Spinal cord (tissue), 10 donors: ENCODE measurements at places on chromosomes 3 and 15. TPM values are rescaled to one million over a fixed set of nuclear protein-coding genes. Genes with fewer than 3 reads are reported as not detected.
A peak's percentile ranks its signal among the peaks of the same experiment; 100 is the strongest.

- peaks cover 2% of the 10 kb centered on the region for H3K27me3 ChIP-seq
- no peaks in the 10 kb centered on the region for H3K36me3 ChIP-seq
- no peak for DNase-seq
- H3K4me1 ChIP-seq, result peaks cover 8% of the 10 kb centered on the region
- no peak overlapping the region for H3K4me3 ChIP-seq
Measured at GRCh38 chr3:193997228-193998122, 138.5 kb upstream of the HES1 start.

DNA sequence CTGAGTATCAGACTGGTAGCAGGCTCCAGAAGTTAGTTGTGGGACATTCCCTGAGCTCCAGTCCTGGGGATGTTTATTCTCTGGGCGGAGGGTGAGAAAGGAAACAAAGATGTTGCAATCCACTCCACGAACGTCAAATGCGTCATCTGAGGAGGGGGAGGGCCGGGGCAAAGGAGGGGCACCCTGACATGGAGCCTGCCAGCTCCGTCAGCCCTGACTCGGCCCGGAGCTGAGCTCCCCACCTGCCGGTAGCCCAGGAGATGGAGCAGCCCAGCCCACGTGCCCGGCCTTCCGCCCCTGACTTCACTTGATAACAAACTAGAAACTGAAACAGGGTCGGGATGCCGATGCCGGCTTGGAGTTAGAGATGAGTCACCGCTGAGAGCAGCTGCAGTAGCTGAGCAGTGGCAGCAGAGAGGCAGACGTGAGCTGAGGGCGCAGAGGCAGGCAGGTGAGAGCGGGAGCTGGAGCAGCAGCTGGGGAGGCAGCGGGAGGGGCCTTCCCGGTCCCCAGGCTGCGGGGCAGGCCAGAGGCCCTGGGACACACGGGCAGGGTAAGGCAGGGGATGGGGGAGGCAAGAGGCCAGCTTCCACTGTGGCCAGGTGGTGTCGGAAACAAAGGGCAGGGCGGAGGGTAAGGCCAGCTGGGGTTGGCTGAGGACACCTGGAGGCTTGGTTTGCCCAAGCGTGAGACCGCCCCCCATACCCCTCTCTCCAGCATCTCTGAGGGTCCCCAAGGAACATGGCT, at the start of gene ISG20:
TSS of gene ISG20 (plus strand) at position 391 of the 747 bp plus-strand sequence. CDS start at position 742, 351 bp downstream.
- H3K27me3 ChIP-seq, result no peaks in the 10 kb centered on the region
- peak within 1 kb of the TSS; percentile 78 for H3K27ac ChIP-seq
- H3K36me3 ChIP-seq, result peaks cover 4% of the 10 kb centered on the region
- DNase-seq, result no peak
- H3K4me3 ChIP-seq, result peak within 1 kb of the TSS; percentile 33

DMXL2 gene
- 70.4 TPM for total RNA-seq

- H3K27ac ChIP-seq, result no peak overlapping the region
- no peaks in the 10 kb centered on the region for H3K4me1 ChIP-seq
- no peaks in the 10 kb centered on the region for H3K27me3 ChIP-seq
- no peak for DNase-seq
Measured at GRCh38 chr3:4856986-4857385, 122.3 kb upstream of the BHLHE40 start.

DNASE1L3 gene
- 7.5 TPM for total RNA-seq

IREB2 gene
- total RNA-seq, result 36.1 TPM

STRIT1 gene
- total RNA-seq, result 0.59 TPM

DNA sequence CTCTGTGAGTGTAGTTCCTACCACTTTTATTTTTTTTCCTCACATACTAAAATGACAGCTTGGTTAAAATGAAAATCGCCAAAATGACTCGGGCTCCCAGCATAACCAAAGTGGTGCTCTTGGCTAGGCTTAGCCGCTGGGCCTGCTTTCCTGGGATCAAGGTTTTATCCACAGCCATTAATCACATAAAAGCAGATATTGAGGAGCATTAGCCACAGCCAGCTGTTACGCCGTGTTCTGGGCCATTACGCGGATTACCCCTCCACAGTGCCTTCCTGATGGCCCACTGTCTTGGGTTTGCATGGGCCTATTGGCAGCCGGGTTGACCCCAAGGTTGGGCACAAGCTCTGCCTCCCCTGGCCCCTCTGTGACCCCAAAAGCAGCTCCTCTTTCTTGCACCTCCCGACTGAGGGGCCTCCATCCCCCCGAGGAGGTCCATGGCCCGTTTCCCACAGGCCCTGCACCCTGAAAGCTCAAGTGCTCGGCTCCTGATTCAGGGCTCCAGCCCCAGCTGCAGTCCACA, 30.4 kb upstream of the TRPM1 start:
- peaks cover 8% of the 10 kb centered on the region for H3K4me1 ChIP-seq
- H3K4me3 ChIP-seq, result no peak overlapping the region
- no peak overlapping the region for H3K27ac ChIP-seq
- H3K36me3 ChIP-seq, result no peaks in the 10 kb centered on the region
- no peaks in the 10 kb centered on the region for H3K27me3 ChIP-seq

PLCL2 gene
- total RNA-seq, result 29.8 TPM

- no peak overlapping the region for H3K4me3 ChIP-seq
- H3K4me1 ChIP-seq, result peaks cover 7% of the 10 kb centered on the region
- peaks cover 19% of the 10 kb centered on the region for H3K27me3 ChIP-seq
- no peak overlapping the region for H3K27ac ChIP-seq
- H3K36me3 ChIP-seq, result no peaks in the 10 kb centered on the region
Measured at GRCh38 chr15:78625606-78626280, 4.9 kb upstream of the CHRNA3 start.

- peaks cover 24% of the 10 kb centered on the region for H3K4me1 ChIP-seq
- DNase-seq, result no peak
- H3K27ac ChIP-seq, result peak overlapping the region; percentile 65
- no peaks in the 10 kb centered on the region for H3K27me3 ChIP-seq
- H3K4me3 ChIP-seq, result no peak overlapping the region
Measured at GRCh38 chr3:183583331-183584245, 28.1 kb upstream of the KLHL6 start.

DNA sequence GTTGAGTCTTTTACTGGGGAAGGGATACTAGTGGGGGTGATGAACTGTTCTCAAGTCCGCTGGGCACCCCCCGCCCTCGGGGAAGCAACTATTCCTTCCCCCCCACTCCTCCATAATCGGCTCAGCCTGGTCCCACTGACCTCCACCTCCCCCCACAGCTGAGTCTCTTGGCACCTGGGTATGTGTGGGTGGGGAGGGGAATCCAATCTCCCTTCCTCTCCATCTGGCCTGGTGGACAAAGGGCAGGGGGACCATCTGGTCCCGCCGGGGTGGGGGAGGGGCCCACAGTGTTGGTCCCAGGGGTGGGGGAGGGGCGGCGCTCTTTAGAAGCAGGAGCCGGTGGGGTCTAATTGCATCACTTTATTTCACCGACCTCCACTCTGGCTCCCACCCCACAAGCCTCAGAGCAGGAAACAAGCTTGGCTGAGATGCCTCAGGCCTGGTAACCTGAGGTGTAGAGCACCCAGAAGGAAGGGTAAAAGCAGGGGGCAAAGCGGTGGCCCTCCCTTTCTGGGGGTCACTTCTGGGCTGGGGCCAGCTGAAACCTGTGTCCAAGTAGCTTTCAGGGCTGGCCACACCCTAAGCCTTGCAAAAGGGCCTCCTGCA, 1.0 kb upstream of the PCBP4 start:
- no peak for DNase-seq
- peaks cover 27% of the 10 kb centered on the region for H3K36me3 ChIP-seq
- H3K27me3 ChIP-seq, result no peaks in the 10 kb centered on the region
- H3K27ac ChIP-seq, result peak overlapping the region; percentile 83
- H3K4me1 ChIP-seq, result peaks cover 70% of the 10 kb centered on the region
- peak overlapping the region; percentile 54 for H3K4me3 ChIP-seq

CCR8 gene
- total RNA-seq, result not detected

PATL2 gene
- 2.0 TPM for total RNA-seq

DNA sequence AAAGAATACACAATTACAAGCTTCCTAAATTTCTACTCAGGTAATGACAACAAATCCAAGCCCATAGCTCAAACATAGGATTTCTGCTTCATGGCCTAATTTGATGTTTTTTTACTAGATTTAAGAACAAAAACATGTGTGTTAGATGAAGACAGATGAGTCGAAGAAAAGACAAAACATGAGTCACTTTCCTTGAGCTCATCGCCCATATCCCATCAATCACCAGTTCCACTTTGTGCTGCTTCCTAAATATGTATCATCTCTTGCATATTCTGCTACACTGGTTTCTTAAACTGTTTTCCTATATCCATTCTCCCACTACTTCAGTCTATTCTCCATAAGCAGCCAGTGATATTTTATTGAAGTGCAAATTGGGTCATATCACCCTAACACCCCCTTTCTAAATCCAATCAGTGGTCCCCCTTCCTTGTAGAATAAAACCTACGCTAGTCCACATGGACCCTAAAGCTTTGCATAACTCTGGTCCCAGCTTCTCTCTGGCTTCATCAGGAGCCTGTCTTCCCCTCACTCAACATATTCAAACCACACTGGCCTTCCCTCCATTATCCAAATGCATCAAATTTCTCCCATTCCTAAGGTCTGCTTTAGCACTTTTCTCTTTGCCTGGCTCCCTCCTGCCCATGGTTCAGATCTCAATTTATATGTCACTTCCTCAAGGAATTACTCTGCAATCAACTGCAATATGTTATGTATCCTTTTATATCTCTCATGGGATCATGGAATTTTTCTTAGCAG, 1033.9 kb downstream of the FHIT start:
- H3K27ac ChIP-seq, result no peak overlapping the region
- DNase-seq, result no peak
- no peaks in the 10 kb centered on the region for H3K4me1 ChIP-seq
- no peaks in the 10 kb centered on the region for H3K36me3 ChIP-seq

DNA sequence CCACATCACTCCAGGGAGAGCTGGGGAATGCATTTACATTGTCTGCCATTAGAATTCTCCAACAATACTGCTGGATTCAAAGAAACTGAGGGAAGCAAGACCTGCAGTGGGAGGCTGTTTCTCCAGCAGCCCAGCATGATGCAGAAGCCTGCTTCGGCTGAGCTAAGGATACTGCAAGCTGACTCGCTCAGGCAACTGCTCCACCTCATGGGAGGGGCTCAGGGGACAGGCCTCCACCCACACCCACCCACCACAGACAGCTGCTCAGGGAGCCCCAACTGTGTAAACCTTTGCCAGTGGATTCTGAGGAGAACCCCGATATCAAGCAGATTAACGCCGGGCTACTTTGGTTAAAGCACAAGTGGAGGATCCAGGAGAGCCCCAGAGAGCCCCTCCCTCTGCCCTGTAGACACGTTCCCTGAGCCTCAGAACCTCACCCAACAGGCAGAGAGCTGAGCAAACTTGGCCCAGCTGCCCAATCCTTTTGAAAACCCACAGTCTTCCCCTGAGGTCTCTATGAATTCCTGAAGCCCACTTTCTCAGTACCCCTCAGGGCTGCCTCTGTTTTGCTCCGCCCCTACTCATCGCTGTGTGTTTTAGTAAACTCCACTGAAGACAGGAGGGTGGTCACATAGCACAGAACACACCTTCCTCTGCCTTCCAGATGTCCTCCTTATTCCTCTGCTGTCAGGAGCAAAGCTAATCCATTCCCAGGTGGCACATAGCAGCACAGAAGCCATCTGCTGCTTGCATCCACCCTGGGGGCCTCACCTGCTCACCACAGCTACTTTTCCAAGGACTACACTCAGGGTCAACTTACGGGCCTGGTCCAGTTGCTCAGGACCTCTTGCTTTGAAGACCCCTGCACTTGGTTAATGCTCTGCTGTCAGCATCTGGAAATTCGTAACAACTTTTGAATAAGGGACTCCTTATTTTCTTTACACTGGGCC, 269.0 kb downstream of the ABHD5 start:
- no peak overlapping the region for H3K4me3 ChIP-seq
- DNase-seq, result no peak
- H3K27me3 ChIP-seq, result no peaks in the 10 kb centered on the region

GRCh38 chr3:11757929-11758328, 88.8 kb downstream of the TAMM41 start:
- H3K27ac ChIP-seq, result no peak overlapping the region
- H3K4me1 ChIP-seq, result no peaks in the 10 kb centered on the region
- DNase-seq, result no peak
- H3K27me3 ChIP-seq, result no peaks in the 10 kb centered on the region
- no peak overlapping the region for H3K4me3 ChIP-seq

DNA sequence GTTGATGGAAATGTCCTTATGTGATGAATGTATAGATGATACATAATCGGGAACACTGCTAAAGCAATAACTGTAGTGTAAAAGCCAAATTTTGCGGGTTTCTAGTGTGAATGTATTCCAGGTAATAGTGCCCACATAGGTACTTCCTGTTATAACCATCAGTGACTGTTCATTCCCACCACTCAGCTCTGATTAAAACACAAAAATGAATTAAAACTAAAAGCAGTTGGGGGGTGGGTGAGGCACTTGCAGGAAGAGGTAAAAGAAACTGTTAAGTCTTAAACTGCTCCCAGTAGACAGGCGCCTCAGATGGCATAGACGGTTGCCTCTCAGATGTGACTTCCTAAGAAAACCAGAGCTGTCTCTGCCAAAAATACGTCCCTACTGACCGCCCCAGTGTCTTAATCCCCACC, 893 bp upstream of the MTHFS start:
- no peaks in the 10 kb centered on the region for H3K27me3 ChIP-seq
- H3K4me1 ChIP-seq, result peaks cover 3% of the 10 kb centered on the region
- H3K4me3 ChIP-seq, result no peak overlapping the region
- DNase-seq, result no peak
- H3K36me3 ChIP-seq, result no peaks in the 10 kb centered on the region

GRCh38 chr3:28122227-28122626, 119.2 kb upstream of the CMC1 start:
- no peak overlapping the region for H3K4me3 ChIP-seq
- no peaks in the 10 kb centered on the region for H3K4me1 ChIP-seq
- no peaks in the 10 kb centered on the region for H3K27me3 ChIP-seq
- H3K36me3 ChIP-seq, result no peaks in the 10 kb centered on the region
- H3K27ac ChIP-seq, result no peak overlapping the region
- DNase-seq, result no peak
